Lower leg skin (tissue), 4 donors: ENCODE measurements at places on chromosomes 7 and 10. TPM values are rescaled to one million over a fixed set of nuclear protein-coding genes. Genes with fewer than 3 reads are reported as not detected.

NPVF gene
- not detected for total RNA-seq

LIPN gene
- total RNA-seq, result 38.3 TPM

TRIM56 gene
- 13.9 TPM for total RNA-seq

LRMDA gene
- total RNA-seq, result 6.4 TPM

STK31 gene
- 0.27 TPM for total RNA-seq

AGBL3 gene
- total RNA-seq, result 0.80 TPM

CREB5 gene
- 7.2 TPM for total RNA-seq

ETV1 gene
- total RNA-seq, result 3.5 TPM

GIMAP7 gene
- total RNA-seq, result 3.1 TPM

CCDC3 gene
- 56.0 TPM for total RNA-seq

ADAP1 gene
- total RNA-seq, result 9.9 TPM

FGFBP3 gene
- total RNA-seq, result 0.69 TPM

LLCFC1 gene
- not detected for total RNA-seq

PRSS37 gene
- not detected for total RNA-seq

SFXN3 gene
- 55.5 TPM for total RNA-seq

MKLN1 gene
- 25.7 TPM for total RNA-seq

SLC16A12 gene
- total RNA-seq, result 1.2 TPM

SERPINE1 gene
- 4.8 TPM for total RNA-seq

MBL2 gene
- total RNA-seq, result not detected
